Stimulated activated CD4-positive, alpha-beta T cell treated with anti-CD3 and anti-CD28 coated beads, Interleukin-15, amount 100 ng/mL, for 48 hours (primary cell): ENCODE measurements at places on chromosomes 12 and 14.
A peak's percentile ranks its signal among the peaks of the same experiment; 100 is the strongest.

- no peak for DNase-seq
These were observed 21.8 kb downstream of the APPL2 start for GRCh38 chr12:105214148-105214547.

DNA sequence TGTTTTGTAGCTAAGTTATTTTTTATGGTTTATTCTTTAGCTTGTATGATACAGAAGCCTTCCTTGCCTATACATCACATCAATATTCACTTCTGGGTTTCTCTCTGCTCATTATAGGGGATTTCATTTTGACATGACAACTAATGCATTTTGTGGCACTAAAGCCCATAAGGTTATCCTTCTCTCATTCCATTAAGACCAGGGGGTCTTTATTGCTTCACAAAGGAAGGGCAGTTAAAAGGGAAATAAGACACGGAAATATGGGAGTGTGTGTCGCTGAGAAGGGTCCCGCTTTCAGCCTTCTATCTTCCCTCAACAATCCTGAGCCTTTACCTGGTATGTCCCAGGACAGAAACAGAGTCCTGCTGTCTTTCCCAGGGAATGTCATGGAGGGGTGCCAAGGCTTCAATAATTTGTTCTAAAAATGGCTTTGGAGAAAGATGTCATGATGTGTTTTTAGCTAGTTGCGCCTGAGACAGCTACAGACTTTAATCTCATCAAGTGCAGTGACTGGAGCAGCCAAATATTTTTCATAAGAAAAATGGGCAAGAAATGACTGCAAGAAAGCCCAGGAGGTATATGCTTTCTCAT lies 1145.4 kb upstream of the TMEM132C start:
- no peak for DNase-seq

- DNase-seq, result no peak
These were observed 3.6 kb upstream of the CFAP73 start for GRCh38 chr12:113145720-113146551.

DNA sequence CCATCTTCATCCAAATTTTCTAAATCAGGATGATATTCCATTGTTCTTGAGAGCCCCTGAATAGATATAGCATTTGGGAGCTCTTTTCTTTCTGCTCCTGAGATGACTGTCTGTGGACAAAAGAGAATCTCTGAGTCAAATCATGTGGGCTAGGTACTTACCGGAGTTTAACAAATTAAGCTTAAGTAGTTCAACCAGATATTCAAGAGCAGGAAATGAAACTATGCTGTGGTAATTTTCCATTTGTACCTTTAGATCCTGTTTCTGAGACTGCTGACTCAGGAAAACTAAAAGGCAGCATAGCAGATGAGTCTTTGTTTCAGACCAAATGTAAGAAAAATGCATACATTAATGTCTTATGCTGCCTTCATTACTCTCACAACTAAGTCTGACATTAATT lies at the start of gene CLEC7A:
CLEC7A (minus strand) TSS at position 158 of the 400 bp plus-strand sequence; CDS start at position 41, 117 bp downstream.
- DNase-seq, result no peak

DNA sequence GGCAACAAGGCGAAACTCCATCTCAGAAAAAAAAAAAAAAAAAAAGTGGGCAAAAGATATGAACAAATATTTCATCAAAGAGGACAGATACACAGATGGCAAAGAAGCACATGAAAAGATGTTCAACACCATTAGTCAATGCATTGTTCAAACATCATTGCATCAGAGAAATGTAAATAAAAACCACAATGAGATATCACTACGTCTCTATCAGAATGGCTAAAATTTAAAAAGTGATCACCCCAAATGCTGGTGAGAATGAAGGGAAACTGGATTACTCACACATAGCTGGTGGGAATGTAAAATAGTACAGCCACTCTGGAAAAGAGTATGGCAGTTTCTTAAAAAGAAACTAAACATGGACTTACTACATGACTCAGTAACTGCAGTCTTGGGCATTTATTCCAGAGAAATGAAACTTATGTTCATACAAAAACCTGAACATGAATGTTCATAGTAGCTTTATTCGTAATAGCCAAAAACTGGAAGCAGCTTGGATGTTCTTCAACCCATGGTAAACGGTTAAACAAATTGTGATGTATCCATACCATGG lies 3.6 kb downstream of the L2HGDH start:
- DNase-seq, result no peak

GRCh38 chr12:131390412-131391334 lies 320.2 kb upstream of the SFSWAP start:
- no peak for DNase-seq

GRCh38 chr12:112854344-112854743 lies 52.4 kb upstream of the OAS1 start:
- DNase-seq, result no peak

- DNase-seq, result no peak
These were observed 460.9 kb downstream of the ZFP36L1 start for GRCh38 chr14:68331991-68332390.

GRCh38 chr14:65320661-65321308 lies 91.7 kb upstream of the FUT8 start:
- no peak for DNase-seq

GRCh38 chr12:120642121-120642520 lies 1.7 kb downstream of the CABP1 start:
- no peak for DNase-seq

- DNase-seq, result no peak
These were observed 1.6 kb downstream of the AGAP2 start for GRCh38 chr12:57736741-57737466.

- DNase-seq, result peak; percentile 7
These were observed 15.5 kb upstream of the TMEM233 start for GRCh38 chr12:119578112-119578511.

GRCh38 chr14:74574706-74575105 lies 37.3 kb downstream of the LTBP2 start:
- no peak for DNase-seq

GRCh38 chr12:52032446-52032803 lies 18.8 kb upstream of the NR4A1 start:
- DNase-seq, result no peak
